ENCODE measurements at places on chromosomes 13 and 19.

- no peak for DNase-seq
These were observed 17.2 kb downstream of the BRSK1 start for GRCh38 chr19:55300886-55301458.

GRCh38 chr13:41182231-41182630 lies 12.1 kb downstream of the KBTBD7 start:
- no peak for DNase-seq

GRCh38 chr19:3474010-3474409 lies 6.3 kb downstream of the SMIM24 start:
- DNase-seq: no peak

DNA sequence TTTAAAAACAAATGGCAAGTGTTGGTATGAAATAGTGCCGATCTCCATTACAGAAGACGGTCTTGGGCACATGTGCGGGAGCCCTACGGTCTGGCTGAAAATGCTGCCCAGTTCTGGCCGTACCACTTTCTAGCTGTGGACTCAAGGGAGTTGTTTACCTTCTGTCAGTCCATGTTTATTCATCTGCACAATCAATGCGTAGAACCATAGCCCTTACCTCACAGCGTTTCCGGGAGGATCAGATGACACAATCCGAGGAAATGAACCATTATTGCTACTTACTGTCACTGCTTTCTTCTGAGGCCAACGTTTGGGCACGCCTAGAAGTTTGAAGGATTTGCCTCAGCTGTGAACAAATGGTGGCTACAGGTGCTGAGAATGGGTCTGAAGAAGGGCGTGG lies 31.2 kb downstream of the GADD45B start:
- no peak for DNase-seq

GRCh38 chr19:17680230-17680722 lies 7.9 kb downstream of the UNC13A start:
- no peak for DNase-seq

Measured in stimulated activated CD4-positive, alpha-beta T cell treated with anti-CD3 and anti-CD28 coated beads, TNF-alpha, amount 100 ng/mL, for 1 hour (primary cell).